ENCODE measurements at places on chromosomes 16 and 17.

DNA sequence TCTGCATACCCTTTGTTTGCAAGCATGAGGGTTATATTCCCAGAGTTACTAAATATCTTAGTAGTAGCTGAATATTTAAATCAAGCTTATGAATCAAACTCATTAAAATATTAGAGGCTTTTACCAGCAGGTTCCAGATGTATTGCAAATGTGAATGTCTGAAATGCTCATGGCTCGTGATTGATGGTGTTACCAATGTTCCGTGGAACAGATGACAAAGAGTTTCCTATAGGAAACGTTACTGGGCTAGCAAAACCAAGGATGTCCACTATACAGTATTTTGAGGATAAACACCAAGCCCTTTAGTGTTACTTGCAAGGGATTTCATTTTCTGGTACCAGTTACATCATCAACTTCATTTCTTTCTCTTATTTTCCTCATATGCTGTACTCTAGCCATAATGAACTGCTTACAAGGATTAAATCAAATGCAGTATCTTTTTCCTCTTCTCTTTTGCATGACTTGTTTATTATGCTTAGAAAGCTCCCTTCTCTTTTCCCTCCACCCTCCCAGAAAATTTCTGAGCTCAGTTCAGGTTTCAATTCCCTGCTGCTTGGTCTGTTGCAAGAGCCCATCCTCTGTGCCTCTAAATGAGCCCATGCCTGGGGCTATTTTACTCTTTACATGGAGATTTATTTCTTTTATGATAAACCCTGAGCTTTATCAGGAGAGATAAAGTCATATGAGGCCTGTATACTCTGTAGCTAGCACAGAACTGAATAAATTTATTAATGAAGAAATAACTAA, 1537.1 kb upstream of the GOT2 start:
- DNase-seq: no peak

DNA sequence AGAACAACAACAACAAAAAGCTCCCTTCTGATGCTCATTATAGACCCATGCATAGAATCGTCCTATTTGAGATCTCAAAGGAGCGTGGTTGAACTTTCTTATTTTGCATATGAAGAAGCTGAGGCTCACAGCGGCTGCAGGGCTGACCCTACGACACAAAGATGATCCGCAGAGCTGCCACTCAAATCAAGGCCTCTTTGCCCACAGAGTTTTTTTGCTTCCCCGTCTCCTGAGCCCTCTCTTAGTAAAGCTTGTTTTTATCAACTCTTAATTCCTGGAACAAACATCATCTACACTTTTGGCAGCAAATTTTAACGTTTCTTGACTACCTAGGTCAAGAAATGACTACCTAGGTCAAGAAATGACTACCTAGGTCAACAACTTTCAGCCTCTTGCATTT, 73.7 kb downstream of the C16orf95 start:
- DNase-seq: no peak

- no peak for DNase-seq
Measured at GRCh38 chr17:78915872-78916632, 9.1 kb downstream of the TIMP2 start.

DNA sequence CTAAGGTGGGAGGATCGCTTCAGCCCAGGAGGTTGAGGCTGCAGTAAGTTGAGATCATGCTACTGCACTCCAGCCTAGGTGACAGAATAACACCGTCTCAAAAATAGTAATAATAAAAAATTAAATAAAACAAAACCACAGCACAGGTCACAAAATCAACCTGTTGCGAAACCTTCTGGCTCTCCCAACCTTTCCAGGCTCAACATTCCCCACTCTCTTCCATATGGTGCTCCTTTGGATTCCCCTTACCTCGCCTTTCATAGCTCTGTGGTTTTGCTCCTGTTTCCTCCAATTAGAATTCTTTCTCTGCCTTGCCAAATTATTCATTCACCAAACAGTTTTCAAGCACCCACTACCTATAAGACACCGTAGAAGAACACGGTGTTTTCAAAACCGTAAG, 4.7 kb downstream of the ZDHHC7 start:
- no peak for DNase-seq

DNA sequence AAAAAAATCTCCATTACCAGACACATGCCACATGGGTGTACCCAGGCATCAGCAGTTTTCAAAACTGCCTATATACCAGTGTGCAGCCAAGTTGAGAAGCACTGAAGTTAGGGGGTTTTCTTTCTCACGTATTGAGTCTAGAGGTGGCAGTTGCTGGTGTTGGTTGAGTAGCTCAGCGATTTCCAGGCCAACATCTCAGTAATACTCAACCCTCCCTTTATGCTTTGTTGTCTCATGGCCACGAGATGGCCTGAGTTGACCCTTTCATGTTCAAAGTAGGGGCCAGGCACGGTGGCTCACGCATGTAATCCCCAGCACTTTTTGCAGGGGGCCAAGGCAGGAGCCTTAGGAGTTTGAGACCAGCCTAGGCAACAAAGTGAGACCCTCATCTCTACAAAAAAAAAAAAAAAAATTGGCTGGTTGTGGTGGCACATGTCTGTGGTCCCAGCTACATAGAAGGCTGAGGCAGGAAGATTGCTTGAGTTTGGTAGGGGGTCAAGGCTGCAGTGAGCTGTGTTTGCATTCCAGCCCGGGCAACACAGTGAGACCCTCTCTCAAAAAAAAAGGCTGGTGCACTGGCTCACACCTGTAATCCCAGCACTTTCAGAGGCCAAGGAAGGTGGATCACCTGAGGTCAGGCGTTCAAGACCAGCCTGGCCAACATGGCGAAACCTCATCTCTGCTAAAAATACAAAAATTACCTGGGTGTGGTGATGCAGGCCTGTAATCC, 10.8 kb downstream of the LRRC3C start:
- no peak for DNase-seq

DNA sequence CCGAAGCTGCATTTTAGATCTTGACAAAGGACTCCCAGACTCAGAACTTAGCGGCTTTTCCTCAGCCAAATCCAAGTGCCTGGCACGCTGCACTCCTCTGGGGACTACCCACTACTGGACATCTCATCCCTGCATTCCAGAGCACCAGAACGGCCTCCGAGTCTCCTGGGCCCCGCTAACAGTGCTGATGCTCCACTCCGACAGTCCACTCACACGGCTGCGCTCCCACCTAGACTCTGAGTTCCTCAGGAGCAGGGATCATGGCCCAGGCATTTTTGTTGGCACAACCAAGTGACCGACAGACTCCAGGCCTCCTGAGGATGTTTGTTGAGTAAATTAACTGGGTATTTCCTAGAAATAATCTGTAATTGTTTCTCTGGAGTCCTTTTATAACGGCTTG, 79.1 kb downstream of the NDEL1 start:
- no peak for DNase-seq

DNA sequence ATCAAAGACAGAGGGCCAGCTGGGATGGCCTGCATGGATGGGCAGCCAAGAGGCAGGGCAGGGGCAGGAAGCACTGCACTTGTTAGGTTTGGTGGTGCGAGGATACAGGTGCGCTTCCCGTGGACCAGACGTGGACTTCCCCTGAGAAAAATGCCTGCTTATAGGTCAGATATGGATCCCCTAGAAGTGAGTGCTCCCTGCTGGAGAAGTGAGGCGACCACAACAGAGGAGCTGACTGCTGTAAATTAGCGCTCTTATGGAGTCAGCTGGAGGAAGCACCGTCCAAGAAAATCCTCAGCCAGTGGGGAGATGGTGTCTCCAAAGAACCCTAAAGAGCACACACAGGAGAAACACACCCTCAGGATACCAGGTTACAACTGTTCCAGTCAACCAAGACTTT, 27.7 kb upstream of the CCDC182 start:
- DNase-seq: no peak

DNA sequence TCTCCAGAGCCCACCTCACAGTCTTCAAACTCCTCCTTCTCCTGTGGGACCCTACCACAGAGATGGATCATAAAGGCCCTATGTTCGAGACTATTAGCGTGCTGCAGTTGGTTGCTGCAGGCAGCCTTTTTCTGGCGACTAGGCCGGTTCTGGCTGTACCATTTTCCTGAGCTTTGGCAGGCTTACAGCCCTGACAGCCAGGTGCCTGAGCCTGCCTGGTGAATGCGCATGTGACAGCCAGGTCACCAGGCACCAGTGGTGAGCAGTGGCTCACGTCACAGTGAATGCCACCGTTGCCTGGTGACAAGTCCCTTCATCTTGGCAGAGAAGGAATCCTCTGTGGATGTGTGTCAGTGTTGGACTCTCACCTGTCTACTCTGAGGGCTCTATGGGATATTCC, 978.8 kb downstream of the KCNJ18 start:
- DNase-seq: no peak

GRCh38 chr16:73996624-73997339, 299.8 kb upstream of the PSMD7 start:
- no peak for DNase-seq

DNA sequence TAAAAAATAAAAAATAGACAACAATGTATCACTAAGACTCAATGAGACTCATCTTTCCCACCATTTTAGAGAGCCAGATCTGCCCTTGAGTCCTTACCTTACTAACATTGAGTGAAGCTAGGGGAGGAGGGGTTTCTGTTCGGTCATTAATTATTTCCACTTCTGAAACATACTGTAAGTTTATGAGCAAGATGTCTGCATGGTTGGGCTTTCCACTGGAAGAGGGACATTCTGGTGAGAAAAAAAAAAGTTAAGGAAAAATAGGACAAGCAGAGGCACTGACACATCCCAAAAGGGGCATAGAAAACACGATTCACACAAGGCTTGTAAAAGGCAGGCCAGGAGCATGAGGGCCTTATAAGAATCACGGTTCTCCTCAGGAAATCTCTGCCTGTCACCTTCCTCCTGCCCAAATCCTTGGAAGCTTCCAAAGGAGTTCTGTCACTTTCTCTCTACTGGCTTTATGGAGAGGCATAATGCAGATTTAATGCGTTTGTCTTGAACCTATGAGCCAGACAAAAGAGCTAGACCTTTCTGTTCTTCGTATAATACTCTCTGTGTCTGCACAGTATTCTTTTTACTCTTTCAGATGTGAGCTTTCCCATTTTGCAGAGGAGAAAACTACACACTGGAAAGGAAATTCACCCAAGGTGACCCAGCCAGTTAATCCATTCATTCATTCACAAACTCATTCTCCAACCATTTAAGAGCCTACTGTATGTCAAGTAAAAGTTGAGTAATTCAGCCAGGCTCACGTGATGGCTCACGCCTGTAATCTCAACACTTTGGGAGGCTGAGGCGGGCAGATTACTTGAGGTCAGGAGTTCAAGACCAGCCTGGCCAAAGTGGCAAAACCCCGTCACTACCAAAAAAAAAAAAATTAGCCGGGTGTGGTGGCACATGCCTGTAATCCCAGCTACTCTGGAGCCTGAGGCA, 2.5 kb downstream of the LSM12 start:
- no peak for DNase-seq

DNA sequence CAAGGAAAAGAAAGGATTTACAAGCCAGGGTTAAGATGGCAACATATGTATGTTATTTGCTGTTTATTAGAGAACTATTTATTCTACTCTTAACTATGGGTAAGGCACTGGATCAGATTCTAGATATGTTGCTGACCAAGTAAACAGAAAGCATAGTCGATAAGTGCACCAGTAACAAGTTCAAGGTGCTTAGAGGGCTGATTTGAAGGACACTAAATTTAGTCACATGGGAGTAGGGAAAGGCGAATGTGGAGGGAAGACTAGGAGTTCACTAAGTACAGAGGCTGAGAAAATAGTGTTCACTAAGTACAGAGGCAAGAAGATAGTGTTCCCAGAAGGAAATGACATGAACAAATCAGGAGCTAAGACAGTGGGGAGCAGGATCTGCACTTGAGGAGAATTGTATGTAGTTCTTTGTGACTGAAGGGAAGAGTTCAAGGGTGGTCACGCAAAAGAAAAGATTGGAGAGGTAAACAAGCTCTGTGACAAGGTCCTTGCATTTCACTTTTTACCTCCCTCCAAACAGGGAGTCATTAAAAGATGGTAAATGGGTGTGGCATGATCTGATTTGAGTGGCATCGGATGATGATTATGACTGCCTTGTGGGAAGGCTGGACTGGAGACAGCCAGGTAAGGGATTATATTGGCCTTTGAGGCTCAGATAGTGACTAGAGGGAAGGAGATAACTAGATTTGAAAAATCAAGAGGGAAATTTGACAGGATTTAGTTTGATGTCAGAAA, 20.9 kb downstream of the HEATR9 start:
- no peak for DNase-seq

DNA sequence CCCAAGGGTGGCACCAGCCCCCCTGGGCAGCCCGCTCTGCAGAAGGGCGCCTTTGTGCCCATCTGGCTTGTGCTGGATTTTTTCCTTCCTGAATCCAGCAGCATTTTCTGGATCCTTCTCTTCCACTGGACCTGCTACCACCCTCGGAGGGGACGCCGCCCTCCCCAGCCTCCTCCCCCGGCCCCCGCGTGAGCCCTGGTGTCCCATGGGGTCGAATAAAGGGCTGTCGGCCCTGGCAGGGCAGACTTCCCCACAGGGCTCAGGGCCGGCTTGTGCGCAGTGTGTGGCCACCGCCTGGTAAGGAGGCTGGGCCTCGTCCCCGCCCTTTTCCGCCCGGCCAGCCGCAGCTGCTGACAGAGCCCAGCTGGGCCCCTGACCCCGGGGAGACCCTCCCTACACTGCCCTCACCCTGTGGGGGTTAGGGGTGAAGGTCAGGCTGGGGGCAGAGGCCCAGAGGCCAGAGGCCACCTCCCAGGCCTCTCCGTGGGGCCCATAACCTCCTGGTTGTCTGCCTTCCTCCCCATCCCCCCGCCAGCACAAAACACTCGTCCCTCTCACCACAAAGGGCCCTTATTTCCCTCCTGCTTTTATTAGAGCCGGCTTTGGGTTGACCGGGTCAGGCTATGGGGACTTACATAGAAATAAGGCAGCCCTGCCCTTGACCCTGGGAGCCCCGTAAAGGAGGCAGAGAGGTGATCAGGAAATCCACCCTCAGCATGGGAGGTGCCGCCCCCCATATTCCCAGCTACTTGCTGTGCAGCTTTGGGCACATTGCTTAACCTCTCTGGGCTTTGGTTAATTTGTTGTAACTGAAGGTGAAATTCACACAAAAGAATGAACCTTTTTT, 179.3 kb upstream of the CIBAR2 start:
- no peak for DNase-seq

- DNase-seq: no peak
Measured at GRCh38 chr17:49031965-49032928, 35.1 kb downstream of the IGF2BP1 start.

- no peak for DNase-seq
Measured at GRCh38 chr16:74169687-74170376, 126.8 kb upstream of the PSMD7 start.

GRCh38 chr17:33137426-33137825, 145.8 kb downstream of the SPACA3 start:
- no peak for DNase-seq

GRCh38 chr17:55426851-55427586, 5.4 kb upstream of the MMD start:
- DNase-seq: no peak

DNA sequence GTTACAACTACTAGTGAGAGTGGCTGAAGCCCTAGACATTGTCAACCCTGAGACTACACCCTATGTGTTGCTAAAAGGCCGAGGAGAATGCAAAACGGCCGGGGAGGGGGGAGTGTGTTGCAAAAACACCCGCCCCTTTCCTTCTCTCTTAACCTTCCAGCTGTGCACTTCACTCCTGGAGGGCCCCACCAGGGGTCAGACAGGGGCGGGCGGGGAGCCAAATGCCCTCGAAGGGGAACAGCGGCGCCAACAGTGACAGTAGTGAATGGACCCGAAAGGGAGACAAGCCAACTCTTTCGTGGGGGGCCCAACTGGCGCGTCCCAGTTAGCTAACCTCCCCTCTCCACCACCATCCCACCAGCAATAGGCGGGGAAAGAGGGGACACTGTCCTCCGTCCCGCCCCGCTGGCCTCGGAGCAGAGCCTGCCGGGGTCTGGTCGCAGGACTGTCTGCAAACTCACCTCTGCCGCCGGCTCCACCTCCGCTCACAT, 352 bp downstream of the MARF1 start:
- DNase-seq: peak; percentile 56

- DNase-seq: no peak
Measured at GRCh38 chr16:56583351-56584168, 5.8 kb upstream of the MT3 start.

Data from stimulated activated CD8-positive, alpha-beta memory T cell treated with anti-CD3 and anti-CD28 coated beads, Interleukin-7, amount 100 ng/mL, for 1 hour (primary cell).